ENCODE measurements at places on chromosomes 11 and 22.
A peak's percentile ranks its signal among the peaks of the same experiment; 100 is the strongest.

DNA sequence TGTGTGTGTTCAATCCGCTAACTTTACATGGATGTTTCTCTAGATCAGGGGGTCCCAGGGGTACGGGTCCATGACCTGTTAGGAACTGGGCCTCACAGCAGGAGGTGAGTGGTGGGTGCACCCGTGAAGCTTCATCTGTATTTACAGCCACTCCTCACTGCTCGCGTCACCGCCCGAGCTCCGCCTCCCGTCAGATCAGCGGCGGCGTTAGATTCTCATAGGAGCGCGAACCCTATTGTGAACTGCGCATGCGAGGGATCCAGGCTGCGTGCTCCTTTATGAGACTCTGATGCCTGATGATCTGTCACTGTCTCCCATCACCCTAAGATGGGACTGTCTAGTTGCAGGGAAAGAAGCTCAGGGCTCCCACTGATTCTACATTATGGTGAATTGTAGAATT lies 31.9 kb downstream of the MRGPRD start:
- DNase-seq = no peak

GRCh38 chr11:6323291-6323905 lies 3.1 kb upstream of the CAVIN3 start:
- no peak for DNase-seq

DNA sequence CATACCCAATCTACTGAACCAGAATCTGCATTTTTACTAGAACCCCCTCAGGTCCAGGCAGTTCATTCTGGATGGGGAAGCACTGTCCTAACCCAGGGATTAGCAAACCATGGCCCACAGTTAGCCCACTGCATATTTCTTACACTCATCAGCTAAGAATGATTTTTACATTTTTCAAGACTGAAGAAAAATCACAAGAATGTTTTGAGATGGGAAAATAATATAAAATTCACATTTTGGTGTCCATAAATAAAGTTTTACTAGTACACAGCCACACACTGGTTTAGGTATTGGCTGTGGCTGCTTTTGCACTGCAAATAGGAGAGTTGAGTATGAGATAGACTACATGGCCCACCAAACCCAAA lies 59.4 kb downstream of the PPFIBP2 start:
- peak; percentile 76 for DNase-seq

GRCh38 chr11:19244621-19245020 lies 3.9 kb upstream of the E2F8 start:
- no peak for DNase-seq

GRCh38 chr11:89203814-89204213 lies 26.1 kb downstream of the TYR start:
- no peak for DNase-seq

DNA sequence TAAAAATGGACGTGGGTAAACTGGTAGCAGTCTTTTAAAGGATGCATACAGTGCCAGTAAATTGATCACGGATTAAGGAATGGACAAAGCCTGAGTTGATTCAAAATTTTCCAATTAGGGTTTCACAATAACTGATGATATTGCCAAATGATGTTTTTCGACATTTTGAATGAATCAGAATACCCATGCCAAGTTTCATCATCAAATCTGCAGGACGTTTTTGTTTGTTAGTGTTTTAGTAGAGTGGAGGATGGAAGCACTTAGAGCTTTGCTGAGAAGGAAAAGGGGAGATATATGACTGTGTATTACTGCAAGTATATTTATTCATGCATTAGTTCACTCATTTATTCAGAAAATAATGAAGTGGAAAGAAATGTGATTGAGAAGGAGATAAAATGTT lies 78.3 kb downstream of the SLC17A6 start:
- no peak for DNase-seq

- no peak for DNase-seq
These were observed 2.6 kb downstream of the LIPT2 start for GRCh38 chr11:74490941-74491340.

DNA sequence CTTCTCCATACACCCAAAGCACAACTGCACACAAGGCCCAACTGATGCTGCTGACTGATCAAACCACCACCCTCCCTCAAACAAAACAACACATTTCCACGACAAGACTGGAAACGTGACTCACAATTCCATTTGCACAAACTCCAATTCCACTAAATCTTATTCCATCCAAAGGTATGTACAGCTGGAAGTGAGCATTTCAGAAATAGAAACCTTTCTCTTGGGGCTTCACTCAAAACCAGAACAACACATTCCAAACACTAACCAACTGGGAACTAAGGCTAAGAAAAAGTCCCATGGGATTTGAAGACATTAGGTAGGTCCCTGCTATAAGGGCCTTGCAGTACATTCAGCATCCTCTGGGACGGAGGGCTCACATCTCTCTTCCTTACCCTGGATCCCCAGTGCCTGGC lies 19.6 kb downstream of the MORC2 start:
- DNase-seq = peak; percentile 48

DNA sequence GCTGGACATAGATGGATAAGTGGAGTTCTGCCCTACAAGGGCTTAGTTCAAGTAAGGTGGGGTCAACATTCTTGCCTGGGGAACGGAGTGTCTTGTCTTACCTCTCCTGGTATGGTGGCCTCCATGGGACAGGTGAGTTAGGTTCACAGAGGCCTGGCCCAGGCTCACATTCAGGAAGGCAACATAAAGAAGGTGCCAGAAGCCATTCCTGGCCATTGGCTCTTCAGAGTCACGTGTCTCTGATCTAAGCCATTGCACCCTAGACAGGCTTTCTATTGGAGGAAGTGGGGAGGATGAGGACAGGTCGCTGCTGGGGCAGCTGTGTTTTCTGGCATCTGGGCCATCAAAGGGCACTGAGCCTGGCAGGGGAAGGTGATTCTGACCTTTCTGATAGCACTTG lies 14.8 kb downstream of the LMO2 start:
- DNase-seq = no peak

DNA sequence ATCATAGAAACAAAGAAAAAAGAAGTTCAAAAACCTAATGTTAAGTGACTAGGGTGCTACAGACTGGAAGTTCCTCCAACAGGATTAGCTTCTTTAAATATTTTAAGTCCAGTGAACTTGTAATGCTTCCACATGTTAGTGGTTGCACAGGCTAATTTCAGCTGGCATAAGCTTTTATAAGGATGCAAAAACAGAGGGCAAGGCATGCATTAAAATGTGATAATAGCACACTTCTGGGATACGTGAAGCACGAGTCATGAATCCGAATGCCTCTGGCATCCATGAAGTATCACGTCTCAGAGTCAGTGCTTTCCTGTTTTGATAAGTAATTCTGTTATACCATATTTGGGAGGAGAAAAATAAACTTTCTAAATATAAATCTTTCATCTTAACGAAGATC lies 106.8 kb downstream of the DCDC1 start:
- DNase-seq = peak; percentile 81

DNA sequence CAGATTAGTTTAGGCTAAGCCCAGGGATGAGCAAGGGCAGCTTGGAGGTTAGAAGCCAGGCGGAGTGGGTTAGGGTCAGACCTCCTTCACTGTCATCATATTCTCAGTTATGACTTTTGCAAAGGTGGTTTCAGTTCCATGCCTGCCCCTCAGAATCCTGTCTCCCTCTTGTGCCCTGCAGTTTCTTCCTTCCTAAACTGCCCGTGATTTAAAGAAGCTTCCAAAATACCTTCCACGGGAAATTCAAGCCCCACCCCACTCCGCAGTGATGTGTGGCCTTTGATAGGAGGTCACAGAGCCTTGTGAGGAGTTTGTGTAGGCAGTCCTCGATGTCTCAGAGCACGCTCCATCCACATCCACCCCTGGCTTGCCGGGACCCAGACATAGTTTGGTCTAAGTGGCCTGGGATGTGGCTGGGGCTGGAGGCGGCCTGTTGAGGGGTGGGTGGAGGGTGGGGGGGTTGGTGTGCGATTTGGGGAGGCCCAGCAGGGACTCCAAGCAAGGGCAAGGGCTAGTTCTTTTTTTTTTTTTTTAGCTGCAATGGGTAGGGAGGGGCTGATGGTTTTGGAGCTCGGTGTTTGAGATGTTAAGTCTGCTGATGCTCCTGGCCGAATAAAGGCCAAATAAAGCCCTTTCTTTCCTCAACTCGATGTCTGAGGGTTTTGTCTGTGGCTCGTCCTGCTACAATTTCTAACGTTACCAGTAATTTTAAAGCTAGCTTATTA lies 1.6 kb upstream of the IFITM1 start:
- no peak for DNase-seq

DNA sequence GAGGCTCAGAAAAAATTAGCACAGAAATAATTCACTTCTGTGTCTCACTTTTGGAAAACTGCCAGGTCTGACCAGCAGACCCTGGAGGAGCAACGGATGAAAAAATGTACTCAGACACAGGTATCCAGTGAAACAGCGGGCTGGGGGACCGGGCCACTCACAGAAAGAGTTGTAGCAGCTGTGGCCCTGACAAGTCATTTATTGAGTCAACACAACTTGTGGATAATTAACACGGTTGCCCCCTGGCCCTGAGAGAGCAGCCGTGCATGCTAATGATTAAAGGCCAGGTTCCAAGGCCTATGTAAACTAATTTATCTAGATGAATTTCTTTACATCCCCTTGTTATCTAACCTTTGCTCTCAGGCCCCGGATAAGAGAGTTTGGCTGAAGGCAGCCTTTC lies 131.3 kb downstream of the AASDHPPT start:
- DNase-seq = no peak

DNA sequence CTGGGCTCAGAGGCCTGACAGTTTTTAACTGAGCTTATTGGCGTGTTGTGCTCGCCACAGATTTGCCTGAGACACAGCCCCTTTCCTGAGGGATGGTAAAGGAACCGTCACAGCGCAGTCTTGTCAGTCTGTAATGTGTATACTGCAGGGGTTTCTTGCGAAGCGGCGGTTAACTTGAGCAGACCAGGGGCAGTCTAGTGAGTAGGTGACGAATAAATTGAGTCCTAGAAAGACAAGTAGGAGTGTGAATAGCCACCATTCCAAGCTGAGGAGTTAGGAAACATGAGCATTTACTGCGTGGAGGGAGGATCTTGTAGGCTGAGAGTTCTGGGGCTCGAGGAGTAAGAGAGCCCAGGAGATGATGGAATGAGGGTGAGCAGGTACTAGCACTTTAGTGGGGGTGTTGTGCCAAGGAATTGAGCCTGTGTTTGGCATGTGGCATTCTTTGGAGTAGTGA lies 1.4 kb downstream of the MED15 start:
- no peak for DNase-seq

- DNase-seq = no peak
These were observed 4.1 kb upstream of the MUC6 start for GRCh38 chr11:1040428-1041148.

DNA sequence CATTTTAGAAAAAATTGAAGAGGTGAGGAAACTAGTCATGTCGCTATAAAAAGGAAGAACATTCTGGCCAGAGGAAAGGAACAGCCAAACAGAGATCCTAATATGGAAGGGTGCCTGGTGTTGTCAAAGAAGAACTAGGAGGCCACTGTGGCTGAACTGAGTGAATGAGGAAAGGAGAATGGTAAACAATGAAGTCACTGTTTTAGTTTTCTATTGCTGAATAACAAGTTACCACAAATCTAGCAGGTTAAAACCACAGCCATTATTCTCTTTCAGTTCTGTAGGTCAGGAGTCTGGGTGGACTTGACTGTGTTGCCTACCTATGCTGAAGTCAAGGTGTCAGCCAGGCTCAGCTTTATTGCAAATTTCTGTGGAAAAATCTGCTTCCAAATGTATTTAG lies 549.3 kb upstream of the CCDC90B start:
- DNase-seq = no peak

DNA sequence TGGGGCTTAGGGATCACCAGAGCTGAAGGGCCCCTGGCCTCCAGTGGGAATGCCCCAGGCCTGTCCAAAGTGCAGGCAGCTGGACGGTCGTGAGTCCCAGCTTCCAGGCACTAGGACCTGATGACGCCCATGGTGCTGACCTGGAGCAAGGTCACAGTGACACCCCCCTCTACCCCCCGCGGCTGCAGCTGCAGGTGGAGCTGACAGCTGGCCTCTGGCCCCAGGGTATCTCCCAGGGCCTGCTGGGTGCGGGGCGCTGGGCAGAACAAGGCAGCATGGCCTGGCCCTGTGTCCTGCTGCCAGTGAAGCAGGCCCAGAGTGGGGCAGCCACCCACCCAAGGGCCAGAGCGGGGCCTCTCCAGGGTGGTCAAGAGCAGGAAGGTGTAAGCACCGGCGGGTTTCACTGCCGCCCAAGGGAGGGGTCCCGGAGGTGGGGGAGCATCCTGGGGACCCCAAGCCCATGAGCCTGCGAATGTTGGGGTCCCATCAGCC lies 553 bp upstream of the TCIRG1 start:
- no peak for DNase-seq

- DNase-seq = peak; percentile 3
These were observed 55.9 kb downstream of the RTN4R start for GRCh38 chr22:20211997-20212753.

DNA sequence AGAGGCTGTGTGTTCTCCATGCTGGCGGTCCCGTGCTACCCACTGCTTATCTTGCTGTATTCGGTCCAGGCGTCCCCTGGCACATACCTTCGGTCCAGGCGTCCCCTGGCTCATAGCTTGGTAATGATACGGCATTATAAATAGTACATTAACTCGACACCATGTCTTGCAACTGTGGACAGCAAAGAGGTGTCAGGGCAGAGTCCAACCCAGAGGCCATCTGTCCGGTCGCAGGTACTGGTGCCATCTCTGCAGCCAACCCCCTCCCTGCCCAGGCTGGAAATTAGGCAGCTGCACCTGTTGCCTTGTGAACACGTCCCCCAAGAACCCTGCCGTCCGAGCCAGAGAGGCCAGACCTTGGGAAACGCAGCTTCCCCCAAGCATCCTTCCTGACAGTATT lies 634.3 kb downstream of the BRD1 start:
- DNase-seq = no peak

DNA sequence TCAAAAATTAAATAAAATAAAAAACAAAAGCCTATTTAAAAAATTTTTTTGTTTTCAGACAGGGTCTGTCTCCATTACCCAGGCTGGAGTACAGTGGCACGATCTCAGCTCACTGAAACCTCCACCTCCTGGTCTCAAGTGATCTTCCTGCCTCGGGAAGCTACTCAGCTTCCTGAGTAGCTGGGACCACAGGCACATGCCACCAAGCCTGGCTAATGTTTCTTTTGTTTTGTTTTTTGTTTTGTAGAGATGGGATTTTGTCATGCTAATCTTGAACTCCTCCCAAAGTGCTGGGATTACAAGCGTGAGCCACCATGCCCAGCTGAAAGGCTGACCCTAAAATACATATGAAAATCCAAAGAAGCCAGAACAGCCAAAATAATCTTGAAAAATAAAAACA lies 20.4 kb upstream of the L3MBTL2 start:
- no peak for DNase-seq

- no peak for DNase-seq
These were observed 472.6 kb downstream of the NELL1 start for GRCh38 chr11:21142007-21142406.

DNA sequence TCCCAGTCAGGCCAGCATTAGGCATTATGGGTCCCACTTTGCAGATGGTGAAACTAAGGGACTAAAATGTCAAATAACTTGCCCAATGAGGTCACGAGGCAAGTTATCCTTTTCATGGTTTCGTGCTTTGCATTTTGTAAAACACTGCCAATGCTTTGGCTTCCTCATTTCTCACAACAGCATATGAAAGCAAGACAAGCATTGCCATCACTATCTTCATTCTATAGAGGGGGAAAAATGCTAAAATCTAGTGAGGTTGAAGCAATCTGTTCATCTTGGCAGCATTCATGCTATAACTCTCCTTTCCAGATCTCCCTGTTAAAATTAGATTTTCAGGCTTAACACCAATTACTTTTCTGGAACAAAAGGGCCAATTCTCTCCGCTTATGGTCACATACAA lies 14.8 kb downstream of the FAM181B start:
- no peak for DNase-seq
